ENCODE measurements at places on chromosomes 11 and 22.
A peak's percentile ranks its signal among the peaks of the same experiment; 100 is the strongest.

- DNase-seq: no peak
These were observed 76.9 kb downstream of the BCR start for GRCh38 chr22:23256986-23257888.

DNA sequence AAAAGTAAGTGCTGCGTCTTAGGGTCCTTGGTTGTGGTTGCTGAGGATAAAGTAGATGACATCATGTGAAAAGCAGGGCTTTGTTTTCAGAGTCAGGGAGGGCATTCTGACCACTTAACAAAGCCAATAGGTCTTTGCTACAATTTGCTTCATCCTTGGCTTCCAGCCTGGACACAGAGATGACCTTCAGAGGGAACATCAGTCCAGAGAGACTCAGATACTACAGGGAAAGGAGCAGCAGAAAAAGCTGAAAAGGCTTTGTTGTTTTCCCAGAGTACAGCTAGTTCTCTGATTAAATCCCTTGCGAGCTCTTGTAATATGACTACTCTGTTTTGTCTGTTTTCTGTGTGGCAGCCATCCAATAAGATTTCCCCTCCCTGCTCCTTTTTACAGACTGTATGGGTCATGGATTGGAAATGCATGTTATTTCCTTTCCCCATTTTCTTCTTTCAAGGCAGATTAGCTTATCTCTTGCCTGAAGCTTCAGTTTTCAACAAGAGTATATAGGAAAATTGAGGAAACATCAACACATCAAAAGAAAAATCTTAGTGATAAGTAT, 31.9 kb downstream of the ATG13 start:
- no peak for DNase-seq

GRCh38 chr11:1934335-1935155, 12.6 kb upstream of the MRPL23 start:
- peak; percentile 6 for DNase-seq

GRCh38 chr22:46377525-46378425, 42.3 kb downstream of the TRMU start:
- DNase-seq: peak; percentile 61

DNA sequence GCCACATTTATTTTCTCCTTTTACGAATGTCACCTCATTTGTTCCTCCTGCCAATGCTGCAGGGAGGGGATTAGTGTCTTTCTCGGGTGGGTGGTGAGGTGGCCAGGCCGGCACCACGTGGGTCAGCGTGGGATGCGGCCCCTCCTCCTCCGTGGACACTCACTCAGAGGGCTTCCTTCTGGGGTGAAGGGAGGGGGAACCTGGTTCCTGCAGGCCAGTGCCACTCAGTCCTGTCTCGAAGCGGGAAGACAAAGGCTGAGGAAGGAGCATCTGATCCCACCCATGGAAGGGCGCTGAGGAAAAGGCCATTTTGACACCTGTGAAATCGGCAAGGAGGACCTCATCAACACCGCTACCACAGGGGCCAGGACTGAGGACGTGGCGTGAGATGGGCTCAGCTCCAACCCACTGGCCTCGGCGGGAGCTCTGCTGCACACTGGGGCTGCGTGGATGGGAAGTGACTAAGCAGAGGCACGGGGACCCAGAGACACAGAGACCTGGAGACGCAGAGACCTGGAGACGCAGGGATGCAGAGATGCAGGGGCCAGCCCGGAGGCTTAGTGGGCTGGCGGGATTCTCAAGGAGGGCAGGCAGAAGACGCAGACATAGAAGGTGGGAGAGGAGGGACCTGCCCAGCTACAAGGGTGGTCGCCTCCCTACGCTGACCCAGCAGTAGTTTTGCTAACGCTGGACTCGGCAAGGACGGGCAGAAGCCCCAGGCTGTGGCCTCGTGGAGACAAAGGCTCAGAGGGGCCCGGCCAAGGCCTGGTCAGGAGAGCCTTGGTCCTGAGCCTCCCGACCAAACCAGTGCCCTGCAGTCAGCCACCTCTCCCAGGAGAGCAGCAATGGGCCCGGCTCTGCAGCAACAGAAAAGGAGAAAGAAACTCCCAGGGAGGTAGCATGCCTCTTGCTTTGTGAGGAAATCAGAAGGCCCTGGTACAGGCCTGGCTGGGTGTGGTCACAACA, 1071.2 kb downstream of the BRD1 start:
- DNase-seq: peak; percentile 3

- no peak for DNase-seq
These were observed 22.4 kb upstream of the SC5D start for GRCh38 chr11:121270001-121270678.

DNA sequence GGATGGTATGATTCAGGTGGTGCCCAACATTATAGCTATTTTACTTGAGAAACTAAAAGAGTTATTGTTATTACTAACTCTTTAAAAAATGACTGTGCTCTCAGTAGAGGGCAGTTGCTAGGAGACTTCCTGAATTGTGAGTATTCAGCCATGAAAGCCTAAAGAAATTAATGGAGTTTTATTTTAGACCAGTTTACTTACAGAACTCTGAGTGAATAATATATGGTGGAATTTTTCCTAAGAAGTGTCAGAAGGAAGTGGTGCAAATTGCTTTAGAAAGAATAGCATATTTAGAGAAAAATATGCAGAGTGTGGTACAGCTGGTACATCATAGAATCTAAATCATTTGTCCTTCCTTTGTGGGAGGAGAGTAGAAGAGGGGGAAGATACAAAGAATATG, 689.9 kb upstream of the CCDC90B start:
- DNase-seq: no peak

- no peak for DNase-seq
These were observed 333.7 kb upstream of the LUZP2 start for GRCh38 chr11:24163146-24163545.

DNA sequence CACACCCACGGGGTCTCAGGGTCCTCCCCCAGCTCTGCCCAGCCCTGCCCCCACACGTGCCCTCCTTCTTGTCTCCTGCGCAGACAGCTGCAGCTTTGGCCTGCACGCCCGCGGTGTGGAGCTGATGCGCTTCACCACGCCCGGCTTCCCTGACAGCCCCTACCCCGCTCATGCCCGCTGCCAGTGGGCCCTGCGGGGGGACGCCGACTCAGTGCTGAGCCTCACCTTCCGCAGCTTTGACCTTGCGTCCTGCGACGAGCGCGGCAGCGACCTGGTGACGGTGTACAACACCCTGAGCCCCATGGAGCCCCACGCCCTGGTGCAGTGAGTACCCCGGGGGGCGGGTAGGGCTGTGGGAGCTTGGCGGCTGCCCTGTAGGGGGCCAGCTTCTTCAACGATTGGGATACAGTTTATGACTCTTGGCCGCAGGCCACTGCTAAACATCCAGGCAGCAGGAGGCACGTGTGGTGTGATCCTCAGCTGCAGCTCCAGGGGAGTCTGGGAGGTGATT, 30.8 kb downstream of the ST14 start:
- no peak for DNase-seq

DNA sequence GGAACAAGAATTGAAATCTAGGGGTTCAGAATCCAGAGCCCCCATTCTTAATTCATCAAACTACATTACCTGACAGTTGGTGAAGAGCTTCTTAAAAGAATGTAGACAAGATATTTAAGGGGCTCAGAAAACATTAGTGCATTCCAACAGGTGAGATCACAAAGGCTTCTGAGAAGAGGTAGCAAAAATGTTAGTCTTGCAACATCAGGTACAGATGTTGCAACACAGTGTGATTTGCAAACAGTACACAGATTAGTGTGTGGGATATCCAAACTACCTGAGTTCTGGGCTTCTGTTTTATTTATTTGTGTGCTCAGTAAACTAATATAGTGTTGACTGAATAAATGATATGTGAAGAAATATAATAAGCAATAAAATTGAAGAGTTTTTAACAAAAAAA, 11.8 kb downstream of the CASP4 start:
- DNase-seq: no peak

DNA sequence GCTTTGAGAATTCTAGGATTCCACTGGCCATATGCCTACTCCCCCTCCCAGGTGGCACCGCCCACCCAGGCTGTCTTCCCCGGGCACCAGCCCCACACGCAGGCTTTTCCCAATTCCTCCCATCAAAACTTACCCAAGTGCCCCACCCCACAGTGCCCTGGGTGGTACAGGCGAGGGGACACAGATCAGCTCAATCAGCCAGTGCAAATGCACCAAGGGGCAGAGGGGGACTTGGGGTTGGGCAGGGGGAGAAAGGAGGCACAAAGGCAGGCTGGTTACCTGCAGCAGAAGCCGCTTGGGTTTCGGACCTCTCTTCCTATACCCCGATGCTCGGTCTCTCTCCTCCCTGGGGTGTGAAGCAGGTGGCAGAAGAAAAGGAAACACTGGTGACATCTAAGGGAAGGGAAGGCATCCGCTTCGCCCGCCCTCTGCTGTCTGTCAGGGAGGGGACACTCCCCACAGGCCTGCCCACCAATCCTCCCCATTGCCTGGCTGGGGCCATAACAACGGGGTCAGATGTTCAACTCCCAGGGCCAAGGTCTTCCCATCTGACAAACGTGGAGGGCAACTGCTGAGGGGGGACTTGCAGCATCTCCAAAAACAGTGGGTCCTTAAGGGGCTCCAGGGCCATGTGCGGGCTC, 14.0 kb downstream of the CBX7 start:
- DNase-seq: no peak

GRCh38 chr22:44172370-44173108, 8.2 kb upstream of the PARVG start:
- no peak for DNase-seq

GRCh38 chr11:111870522-111870885, 877 bp downstream of the ALG9 start:
- no peak for DNase-seq

DNA sequence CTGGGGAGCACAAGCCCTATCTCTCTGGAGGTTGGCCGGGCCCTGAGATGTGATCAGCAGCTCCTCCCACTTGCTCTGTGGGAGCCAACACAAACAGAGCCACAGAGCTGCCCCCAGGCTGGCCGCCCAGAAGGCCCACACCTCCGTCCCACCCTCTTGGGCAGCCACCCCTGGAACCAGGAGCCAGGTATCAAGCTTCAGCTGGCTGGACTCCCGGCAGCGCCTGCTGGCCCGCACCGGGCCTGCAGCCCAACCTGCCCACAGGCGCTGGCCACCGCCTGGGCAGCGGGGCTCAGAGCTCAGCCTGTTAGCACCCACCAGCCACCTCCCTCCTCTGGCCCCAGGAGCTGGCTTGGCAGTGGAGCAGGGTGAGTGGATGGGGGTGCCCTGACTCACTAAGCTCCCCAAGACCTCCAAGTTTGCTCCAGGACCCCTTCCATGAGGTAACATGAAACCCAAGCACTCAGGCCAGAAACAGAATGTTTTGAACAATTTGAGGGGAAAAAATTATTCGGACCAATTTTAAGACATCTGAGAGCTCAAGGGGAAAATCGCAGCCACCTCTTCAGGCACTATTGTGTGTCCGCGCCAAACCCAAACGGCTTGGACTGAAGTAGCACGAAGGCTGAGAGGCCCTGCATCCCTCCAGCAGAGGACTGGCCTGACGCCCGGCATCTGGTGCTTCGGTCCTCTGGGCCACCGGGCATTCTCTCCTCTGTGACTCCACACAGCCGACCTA, 450.8 kb downstream of the SOX6 start:
- DNase-seq: no peak

GRCh38 chr11:47499614-47500013, 50.7 kb upstream of the RAPSN start:
- DNase-seq: no peak

GRCh38 chr11:73413256-73413655, 37.1 kb downstream of the RELT start:
- DNase-seq: no peak

- DNase-seq: no peak
These were observed 2.3 kb upstream of the OR51B4 start for GRCh38 chr11:5304046-5304445.

DNA sequence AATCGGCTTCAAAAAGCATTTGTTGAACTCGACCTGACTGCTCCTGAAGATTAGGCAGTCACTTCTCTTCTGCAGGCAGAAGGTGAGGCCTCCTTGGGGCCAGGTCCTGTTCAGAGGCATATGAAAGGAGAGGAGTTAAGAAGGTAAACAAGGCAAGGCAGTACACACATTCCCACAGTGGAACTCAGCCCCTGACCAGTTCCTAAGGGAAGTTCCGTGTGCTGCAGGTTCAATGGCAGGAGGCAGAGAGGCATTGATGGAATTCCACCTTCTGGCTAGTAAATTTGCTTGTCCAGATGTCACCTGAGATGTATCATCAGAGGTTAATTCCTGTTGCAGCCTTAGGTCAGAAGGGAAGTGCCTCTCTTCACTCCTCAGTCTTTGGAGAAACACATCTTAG, 337.0 kb upstream of the MTNR1B start:
- DNase-seq: no peak

- DNase-seq: no peak
These were observed 444.9 kb upstream of the DDI1 start for GRCh38 chr11:103591554-103591953.

DNA sequence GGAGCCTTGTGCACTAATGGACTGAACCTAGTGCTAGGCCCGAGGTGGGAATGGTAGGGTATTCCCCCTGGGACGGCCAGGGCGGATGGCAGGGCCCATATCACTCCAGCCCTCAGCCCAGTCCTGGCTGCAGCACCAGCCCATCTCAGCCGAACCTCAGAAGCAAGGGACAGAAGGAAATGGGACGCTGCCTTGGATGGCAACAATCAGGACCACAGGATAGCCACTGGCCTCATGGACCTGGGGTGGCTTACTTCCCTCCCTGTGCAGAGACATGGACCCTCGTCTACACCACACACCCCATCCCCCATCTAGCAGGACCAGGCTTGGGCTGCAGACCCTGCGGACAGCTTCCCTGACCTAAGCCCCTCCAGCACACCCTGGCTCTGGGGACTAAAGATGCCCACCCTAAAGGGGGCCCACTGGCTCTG, 24.1 kb downstream of the ARVCF start:
- no peak for DNase-seq

- no peak for DNase-seq
These were observed 2.4 kb upstream of the OR10V1 start for GRCh38 chr11:59716051-59716450.

- DNase-seq: no peak
These were observed 67.6 kb upstream of the AMPD3 start for GRCh38 chr11:10387206-10388083.

DNA sequence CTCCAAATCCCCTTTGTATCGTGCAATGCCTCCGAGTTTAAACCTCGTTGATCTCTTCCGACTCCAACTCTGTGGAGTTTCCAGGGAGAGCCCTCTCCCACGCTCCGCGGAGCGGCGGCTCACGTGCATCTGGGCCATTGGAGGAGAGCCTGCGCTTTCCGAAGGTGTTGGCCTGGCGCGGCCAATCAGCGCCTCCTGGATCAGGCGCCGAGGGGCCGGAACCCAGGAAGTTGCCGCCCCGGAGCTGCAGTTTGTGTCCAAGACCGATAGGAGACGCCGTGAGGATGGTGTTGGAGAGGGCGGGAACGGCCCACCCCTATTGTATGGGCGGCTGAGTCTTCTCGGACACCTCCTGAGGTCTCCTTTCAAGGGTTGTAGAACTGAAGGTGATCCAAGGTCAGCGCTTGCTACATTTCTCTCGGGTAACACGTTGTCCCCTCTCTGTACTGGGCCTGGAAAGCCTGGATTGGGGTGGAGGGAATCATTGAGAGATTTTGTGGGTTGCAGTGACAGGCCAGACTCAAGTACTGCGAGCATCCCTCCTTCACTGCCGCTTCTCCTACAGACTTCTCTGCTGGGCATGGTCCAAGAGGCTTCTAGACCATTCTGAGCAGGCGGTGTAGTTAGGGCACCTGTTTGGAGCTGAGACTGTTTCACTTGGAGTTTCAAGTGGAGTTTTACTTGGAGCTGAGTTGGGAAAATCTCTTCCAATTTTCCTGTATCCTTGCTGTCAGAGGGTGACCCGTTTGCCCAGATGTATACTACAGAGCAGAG, 1.7 kb downstream of the ADAMTS15 start:
- DNase-seq: peak; percentile 53

- no peak for DNase-seq
These were observed 32.4 kb upstream of the ETS1 start for GRCh38 chr11:128619540-128620308.

GRCh38 chr11:87423161-87423560, 385.4 kb downstream of the TMEM135 start:
- DNase-seq: no peak

- DNase-seq: no peak
These were observed 175.1 kb downstream of the SWAP70 start for GRCh38 chr11:9838961-9839360.

All from progenitor cell of endocrine pancreas (in vitro differentiated cells).